ENCODE measurements at places on chromosomes 11 and 22. TPM values are rescaled to one million over a fixed set of nuclear protein-coding genes. Genes with fewer than 3 reads are reported as not detected.

C22orf23 gene
- total RNA-seq = 0.17 TPM

C11orf97 gene
- total RNA-seq = not detected

SMIM35 gene
- total RNA-seq = not detected

TSPAN32 gene
- total RNA-seq = 0.17 TPM

- peaks cover 8% of the 10 kb centered on the region for H3K36me3 ChIP-seq
- H3K27ac ChIP-seq = no peak overlapping the region
- H3K4me3 ChIP-seq = no peak overlapping the region
- H3K4me1 ChIP-seq = peaks cover 20% of the 10 kb centered on the region
- peak; percentile 22 for DNase-seq
These were observed 2.2 kb upstream of the RPS6KA4 start for GRCh38 chr11:64356498-64357411.

DNA sequence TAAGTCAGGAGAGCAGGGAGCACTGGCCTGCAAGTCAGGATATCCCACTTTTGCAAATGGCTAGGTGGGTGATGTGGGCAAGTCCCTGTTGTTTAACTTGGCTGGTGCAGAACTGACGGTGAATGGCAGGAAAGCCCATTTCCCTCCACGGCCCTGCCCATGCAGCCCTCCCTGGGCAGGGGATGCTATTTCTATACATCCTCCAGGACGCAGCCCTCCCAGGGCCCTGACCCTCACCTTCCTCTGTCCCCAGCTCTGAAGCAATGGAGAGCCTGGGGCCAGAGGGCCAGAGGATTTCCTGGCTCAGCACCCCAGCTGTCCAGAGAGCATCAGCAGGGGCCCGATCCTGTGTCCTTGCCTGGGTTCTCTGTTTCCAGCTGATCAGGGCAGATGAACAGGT is 91.3 kb downstream of the TSPAN18 start:
- no peak overlapping the region for H3K4me3 ChIP-seq
- DNase-seq = no peak
- H3K27me3 ChIP-seq = peaks cover 6% of the 10 kb centered on the region
- no peaks in the 10 kb centered on the region for H3K36me3 ChIP-seq
- H3K27ac ChIP-seq = no peak overlapping the region

DNA sequence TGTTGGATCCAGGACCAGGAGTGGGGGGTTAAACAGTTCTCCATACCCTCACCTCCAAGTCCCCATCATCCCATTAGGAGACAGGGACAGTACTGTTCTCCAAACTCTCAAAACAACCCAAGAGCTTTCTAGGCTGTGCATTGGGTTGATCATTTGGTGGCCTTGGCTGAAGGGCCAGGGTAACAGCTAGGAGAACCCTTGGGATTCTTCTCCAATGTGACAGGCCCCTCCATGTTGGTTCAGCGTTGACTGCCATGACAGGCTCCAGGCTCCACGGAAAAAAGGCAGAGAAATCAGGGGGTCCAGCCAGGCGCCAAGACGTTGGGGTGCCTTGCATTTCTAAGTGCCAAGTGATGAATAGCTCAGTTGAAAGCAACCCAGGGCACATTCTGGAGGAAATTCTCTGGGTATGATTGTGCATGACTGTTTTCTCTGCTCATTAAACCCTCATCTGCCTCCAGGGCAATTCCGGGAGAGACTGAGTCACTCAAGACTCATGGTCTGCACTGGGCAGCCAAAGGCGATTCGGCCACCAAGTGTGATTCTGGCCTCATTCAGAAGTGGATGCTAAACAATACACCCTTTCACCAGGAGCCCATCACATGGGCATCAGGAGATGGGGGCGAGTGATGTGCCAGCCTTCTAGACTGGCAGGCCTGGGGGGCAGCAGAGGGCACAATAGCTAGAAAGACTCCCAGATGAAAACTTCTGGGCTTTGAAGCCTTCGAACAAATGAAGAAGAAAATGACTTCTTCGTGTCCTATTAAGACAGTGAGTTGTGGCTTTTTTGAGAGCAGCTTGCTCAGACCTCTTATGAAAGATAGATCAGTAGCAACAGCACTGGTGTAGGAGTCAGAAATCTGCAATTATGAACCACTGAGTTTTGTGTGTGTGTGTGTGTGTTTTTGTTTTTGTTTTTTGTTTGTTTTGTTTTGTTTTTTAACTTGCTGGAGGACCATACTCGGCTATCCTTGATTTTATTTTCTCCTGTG is 27.7 kb downstream of the CD44 start:
- H3K4me1 ChIP-seq = peaks cover 61% of the 10 kb centered on the region
- peaks cover 4% of the 10 kb centered on the region for H3K36me3 ChIP-seq
- no peak overlapping the region for H3K4me3 ChIP-seq
- DNase-seq = peak; percentile 51

GRCh38 chr22:33871935-33872334 is 48.3 kb downstream of the LARGE1 start:
- no peaks in the 10 kb centered on the region for H3K27me3 ChIP-seq
- H3K27ac ChIP-seq = no peak overlapping the region
- no peak for DNase-seq
- peaks cover 17% of the 10 kb centered on the region for H3K4me1 ChIP-seq
- H3K36me3 ChIP-seq = no peaks in the 10 kb centered on the region
- no peak overlapping the region for H3K4me3 ChIP-seq

- H3K27me3 ChIP-seq = no peaks in the 10 kb centered on the region
- H3K36me3 ChIP-seq = no peaks in the 10 kb centered on the region
- no peak overlapping the region for H3K27ac ChIP-seq
- no peak overlapping the region for H3K4me3 ChIP-seq
- DNase-seq = no peak
These were observed 68.5 kb upstream of the IGLL5 start for GRCh38 chr22:22818861-22819855.

DNA sequence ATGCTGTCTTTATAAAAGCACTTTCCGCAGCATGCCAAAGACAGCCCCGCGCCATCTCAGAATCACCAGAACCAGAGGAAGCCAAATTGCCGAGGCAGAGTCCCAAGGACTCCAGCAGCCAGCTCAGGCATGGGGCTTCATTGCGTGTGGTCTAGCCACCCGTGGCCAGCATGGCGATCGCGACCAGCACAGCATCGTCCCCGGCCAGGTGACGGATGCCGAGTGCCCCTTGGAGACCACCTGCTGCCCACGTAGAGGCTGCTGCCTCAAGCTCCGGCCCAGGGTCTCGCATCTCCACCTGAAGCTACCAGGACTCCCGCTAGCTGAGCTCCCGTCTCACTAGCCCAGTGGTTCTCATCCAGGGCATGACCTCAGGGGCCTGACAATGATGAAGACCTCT is 92.7 kb downstream of the TRMU start:
- no peak overlapping the region for H3K4me3 ChIP-seq
- H3K27me3 ChIP-seq = no peaks in the 10 kb centered on the region
- DNase-seq = no peak
- H3K36me3 ChIP-seq = no peaks in the 10 kb centered on the region
- no peaks in the 10 kb centered on the region for H3K4me1 ChIP-seq

GRCh38 chr22:22974795-22975580 is 87.4 kb downstream of the IGLL5 start:
- no peaks in the 10 kb centered on the region for H3K36me3 ChIP-seq
- H3K27me3 ChIP-seq = no peaks in the 10 kb centered on the region
- H3K27ac ChIP-seq = no peak overlapping the region
- no peak for DNase-seq

GRCh38 chr11:84136926-84137325 is 850.8 kb upstream of the CCDC90B start:
- H3K27me3 ChIP-seq = no peaks in the 10 kb centered on the region
- H3K4me3 ChIP-seq = no peak overlapping the region
- no peaks in the 10 kb centered on the region for H3K4me1 ChIP-seq
- H3K36me3 ChIP-seq = no peaks in the 10 kb centered on the region

DNA sequence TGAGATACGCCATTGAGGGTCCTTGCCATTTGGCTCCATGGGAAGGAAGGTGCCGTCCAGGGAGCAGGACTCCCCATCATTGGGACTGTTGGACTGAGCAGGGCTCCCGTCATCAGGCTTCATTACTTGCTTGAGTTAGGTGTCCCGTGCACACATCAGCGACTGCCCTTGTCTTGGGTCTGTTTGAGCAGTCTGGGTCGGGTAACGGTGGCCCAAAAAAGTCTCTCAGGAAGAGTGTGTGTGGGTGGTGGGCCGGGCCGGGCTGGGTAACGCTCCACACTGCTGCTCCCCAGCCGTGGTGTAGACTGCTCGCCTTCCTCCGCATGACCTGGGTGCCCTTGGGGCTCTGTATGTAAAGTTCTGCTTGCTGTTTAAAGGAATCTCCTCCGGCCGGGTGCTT is 293.5 kb downstream of the TBC1D22A start:
- H3K27me3 ChIP-seq = no peaks in the 10 kb centered on the region
- H3K36me3 ChIP-seq = no peaks in the 10 kb centered on the region
- no peak overlapping the region for H3K27ac ChIP-seq

DNA sequence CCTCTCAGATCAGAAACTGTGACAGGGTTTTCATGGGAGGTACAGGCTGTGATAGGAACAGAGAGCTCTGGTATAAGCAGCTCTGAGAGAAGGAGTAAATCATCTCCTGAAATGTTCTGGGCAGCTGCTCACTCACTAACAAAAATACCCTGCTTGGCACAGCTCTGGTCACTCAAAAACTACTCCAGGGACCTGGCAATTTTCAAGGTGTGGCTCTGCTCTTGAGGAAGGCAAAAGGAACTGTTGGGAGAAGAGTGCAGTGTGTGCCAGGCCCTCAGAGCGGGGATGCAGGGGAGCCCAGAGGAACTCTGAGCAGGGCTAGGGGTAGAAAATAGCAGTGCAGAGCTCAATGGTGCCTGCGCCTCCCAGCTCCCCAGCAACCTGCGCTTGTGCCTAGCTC is 180.5 kb upstream of the ZBED5 start:
- no peak for DNase-seq
- H3K36me3 ChIP-seq = no peaks in the 10 kb centered on the region
- no peak overlapping the region for H3K27ac ChIP-seq

- H3K4me3 ChIP-seq = no peak overlapping the region
- peaks cover 28% of the 10 kb centered on the region for H3K4me1 ChIP-seq
- H3K27ac ChIP-seq = no peak overlapping the region
- H3K27me3 ChIP-seq = no peaks in the 10 kb centered on the region
- no peak for DNase-seq
- H3K36me3 ChIP-seq = no peaks in the 10 kb centered on the region
These were observed 27.3 kb upstream of the WNT7B start for GRCh38 chr22:46004105-46004866.

DNA sequence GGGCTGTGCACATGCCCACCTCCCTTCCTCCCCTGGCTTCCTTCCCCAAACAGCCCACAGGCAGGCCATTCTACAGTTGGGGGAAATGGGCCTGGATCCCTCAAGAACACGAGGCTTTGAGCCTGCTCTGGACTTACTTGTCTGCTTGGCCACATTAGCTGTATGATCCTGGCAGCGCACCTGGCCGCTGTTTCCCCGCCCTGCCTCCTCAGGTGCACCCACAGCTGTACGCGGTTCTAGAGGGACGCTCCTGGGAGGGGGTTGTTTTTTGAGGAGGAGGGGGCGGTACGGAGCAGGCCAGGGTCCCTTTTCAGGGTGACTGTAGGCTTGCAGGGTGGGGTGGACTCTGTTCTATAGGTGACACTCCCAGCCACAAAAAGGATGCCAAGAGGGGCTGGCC is 11.5 kb upstream of the SUN2 start:
- H3K27ac ChIP-seq = no peak overlapping the region
- no peaks in the 10 kb centered on the region for H3K27me3 ChIP-seq
- H3K36me3 ChIP-seq = no peaks in the 10 kb centered on the region

DNA sequence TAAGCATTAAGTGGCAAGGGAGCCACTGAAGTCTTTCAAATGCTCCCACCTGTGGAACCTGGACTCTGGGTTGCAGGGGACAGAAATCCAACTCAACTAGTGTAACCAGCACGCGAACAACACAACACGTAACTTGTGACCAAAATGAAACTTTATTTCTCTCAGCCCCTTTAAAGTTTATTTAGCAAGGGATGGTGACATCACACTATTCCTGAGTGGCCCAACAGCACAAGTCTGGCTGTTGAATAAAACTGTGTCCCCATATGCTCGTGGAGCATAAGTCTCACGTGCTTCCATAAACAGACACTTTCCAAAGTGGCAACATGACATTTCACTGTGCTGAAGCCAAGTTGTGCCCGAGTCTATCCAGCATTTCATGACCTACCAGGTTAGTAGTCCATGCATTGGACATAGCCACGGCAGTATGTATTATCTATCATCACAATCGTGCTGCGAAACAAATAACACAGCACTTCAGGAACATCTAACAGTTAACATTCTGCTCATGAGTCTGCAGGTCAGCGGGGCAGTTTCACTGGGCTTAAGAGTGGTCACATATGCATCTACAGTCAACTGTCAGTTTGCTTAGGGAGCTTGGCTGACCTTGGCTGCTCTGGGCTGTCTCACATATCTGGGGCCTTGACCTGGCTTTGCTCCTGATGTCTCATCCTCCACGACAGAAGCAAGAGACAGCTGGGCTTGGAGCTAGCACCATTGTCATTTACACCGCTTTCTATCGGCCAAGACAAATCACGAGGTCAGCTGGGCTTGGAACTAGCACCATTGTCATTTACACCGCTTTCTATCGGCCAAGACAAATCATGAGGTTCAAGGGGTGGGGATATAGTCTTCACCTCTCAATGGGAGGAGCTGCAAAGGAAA is 35.0 kb upstream of the LMO2 start:
- no peaks in the 10 kb centered on the region for H3K36me3 ChIP-seq
- H3K4me3 ChIP-seq = no peak overlapping the region
- no peak overlapping the region for H3K27ac ChIP-seq
- H3K4me1 ChIP-seq = no peaks in the 10 kb centered on the region
- H3K27me3 ChIP-seq = peaks cover 8% of the 10 kb centered on the region

All from fibroblast of lung (primary cell).